ENCODE measurements at places on chromosomes 16 and 17. TPM values are rescaled to one million over a fixed set of nuclear protein-coding genes. Genes with fewer than 3 reads are reported as not detected.

The FA2H gene
- not detected for total RNA-seq

The ABCA6 gene
- total RNA-seq = 11.1 TPM

The TSPAN10 gene
- 0.18 TPM for total RNA-seq

The XYLT1 gene
- total RNA-seq = 1.4 TPM

The CCL4L2 gene
- not detected for total RNA-seq

The ASGR2 gene
- not detected for total RNA-seq

The KIAA0513 gene
- total RNA-seq = 3.7 TPM

The NAGS gene
- 6.4 TPM for total RNA-seq

The C16orf54 gene
- not detected for total RNA-seq

The DBNDD1 gene
- 9.5 TPM for total RNA-seq

The TSEN54 gene
- total RNA-seq = 11.2 TPM

The SMIM36 gene
- not detected for total RNA-seq

The IL34 gene
- 0.63 TPM for total RNA-seq

The HAS3 gene
- 1.1 TPM for total RNA-seq

The PTX4 gene
- total RNA-seq = not detected

The TP53TG3F gene
- not detected for total RNA-seq

The ABCC6 gene
- 0.09 TPM for total RNA-seq

The TMEM238L gene
- not detected for total RNA-seq

The TNFRSF17 gene
- total RNA-seq = not detected

The ZG16 gene
- not detected for total RNA-seq

The TAT gene
- total RNA-seq = not detected

The CHST6 gene
- total RNA-seq = 0.54 TPM

The PRRT2 gene
- 0.27 TPM for total RNA-seq

The ZNHIT3 gene
- total RNA-seq = 30.9 TPM

The TUBG1 gene
- 30.2 TPM for total RNA-seq

The SRCIN1 gene
- under 0.01 TPM for total RNA-seq

The NFATC3 gene
- total RNA-seq = 11.3 TPM

The CDH5 gene
- total RNA-seq = 589 TPM

The RAPGEFL1 gene
- 0.99 TPM for total RNA-seq

The CIBAR2 gene
- total RNA-seq = not detected

The CX3CL1 gene
- total RNA-seq = 5.8 TPM

All from endothelial cell of coronary artery (primary cell).